ENCODE measurements at places on chromosomes 11 and 22.

GRCh38 chr11:43486141-43486540 lies 127.4 kb downstream of the TTC17 start:
- DNase-seq, result no peak

- no peak for DNase-seq
Observed at GRCh38 chr11:125365196-125365931, 130.7 kb downstream of the FEZ1 start.

DNA sequence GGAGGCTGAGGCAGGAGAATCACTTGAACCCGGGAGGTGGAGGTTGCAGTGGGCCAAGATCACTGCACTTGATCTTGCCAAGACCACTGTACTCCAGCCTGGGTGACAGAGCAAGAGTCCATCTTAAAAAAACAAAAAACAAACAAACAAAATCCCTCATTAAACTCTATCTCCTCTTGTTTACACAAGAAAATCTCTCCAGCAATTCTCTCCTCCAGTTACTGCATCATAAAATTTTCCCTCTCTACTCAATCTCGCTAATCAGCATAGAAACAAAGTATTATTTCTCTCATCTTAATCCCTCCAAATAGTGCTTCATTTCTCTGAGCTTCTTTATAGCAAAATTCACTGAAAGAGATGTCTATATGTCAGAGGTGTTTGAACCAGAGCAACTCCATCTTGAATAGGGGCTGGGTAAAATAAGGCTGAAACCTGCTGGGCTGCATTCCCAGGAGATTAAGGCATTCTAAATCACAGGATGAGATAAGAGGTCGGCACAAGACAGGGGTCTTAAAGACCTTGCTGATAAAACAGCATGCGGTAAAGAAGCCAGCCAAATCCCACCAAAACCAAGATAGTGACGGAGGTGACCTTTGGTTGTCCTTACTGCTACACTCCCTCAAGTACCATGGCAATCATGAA lies 19.8 kb downstream of the MTMR2 start:
- DNase-seq, result no peak

DNA sequence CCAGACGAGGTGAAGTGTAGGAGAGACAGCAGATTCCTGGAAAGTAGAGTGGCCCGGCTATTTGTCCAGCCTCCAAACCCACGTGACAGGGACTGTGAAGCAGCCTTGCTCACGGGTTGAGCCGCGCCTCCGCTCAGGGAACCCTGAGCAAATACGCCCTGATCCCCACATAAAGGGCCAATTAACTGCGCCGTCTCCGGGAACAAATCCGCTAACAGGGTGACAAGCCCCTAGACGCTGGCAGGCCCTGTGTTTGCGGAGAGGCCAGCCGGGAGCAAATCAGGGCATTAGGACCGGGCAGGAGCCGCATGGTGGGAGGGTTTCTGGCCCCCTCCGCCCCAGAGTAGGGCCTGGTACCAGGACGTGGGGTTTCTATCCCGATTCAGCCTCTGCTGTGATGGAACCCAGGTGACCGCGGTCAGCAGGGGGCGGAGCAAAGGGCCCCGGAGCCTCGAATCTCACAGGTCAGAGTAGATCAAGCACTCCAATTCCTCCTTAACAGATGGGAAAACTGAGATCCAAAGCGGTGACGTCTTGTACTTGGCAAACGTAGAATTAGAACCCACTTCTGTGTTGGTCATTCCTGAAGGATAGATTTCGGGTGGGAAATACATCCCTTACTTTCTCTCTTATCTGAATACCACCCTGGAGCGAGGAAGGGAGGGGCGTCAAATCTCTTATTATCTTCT lies 2.0 kb upstream of the ROBO3 start:
- DNase-seq, result no peak

DNA sequence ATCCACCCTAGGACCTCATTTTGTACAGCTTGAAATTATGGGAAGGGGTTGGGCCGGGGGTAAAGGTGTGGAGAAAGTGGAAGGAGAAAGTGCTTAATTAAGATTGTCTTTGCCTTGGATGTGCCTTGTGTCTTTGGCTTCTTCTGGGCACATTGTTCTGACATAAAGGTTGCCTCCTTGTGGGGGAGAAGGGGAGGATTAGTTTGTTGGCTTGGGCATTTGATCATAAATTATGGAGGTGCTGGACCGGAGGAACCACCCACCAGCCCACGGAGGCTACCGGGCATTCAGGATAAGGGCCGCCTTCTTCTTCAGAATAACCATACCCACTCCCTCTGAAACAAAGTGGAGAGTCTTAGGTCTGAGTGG lies 1.3 kb downstream of the PAFAH1B2 start:
- DNase-seq, result peak; percentile 58

DNA sequence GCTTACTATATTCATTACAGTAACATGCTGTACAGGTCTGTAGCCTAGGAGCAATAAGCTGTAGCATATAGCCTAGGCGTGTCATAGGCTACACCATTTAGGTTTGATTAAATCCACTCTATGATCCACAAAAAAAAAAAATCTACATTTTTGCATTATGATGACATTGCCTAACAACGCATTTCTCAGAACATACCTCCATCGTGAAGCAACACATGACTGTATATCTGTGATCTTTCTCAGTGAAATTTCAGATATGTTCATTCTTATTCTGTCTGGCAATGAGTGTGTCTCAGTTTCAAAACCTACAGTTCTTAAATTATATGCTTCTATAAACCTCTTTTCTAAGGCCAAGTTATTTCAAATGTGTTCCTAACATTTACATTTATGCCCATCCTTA lies 140.3 kb downstream of the CADM1 start:
- DNase-seq, result no peak

DNA sequence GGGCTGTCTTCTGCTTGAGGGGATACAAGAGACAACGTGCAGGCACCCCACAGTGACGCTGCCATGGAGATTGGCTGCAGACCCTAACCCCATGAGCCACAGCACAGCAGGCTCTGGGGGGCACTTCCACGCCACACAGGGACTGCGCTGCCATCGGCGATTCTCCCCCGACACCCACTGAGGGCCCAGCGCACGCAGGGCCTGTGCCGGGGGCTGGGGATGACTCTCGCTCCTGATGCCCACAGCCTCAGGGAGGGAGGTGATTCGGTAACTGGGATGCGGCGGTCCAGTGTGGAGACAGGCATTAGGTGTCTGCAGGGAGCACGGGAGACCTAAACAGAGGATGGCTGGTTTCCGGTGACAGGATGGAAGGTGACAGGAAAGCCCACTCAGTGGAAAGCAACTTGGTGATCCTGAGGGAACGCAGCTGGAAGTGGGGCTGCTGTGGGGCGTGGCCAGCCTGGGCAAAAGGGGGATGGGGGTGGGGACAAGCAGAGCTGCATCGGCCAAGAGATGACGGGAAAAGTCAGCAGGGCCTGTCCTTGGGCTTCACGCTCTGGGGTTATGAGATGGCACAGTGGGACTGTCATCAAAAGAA lies 37.7 kb downstream of the EFCAB6 start:
- no peak for DNase-seq

DNA sequence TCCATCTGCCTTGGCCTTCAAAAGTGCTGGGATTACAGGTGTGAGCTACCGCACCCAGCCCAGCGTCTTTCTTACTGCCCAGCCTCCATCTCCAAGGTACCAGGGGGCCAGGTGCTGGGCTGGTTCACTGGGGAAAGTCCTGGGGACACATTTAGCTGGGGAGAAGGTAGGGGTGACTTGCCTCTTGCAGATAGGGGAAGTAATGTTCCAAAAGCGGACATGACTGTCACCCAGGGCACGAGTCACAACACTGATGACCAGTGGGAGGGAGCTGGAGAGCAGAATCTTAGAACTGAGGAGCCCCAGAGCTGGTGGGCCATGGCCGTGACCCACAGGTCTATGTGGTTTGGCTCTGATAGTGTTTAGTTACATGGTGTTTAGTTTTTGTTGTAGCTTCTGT lies 2.4 kb upstream of the SLC15A3 start:
- no peak for DNase-seq
